Liver (tissue), 10 donors: ENCODE measurements at places on chromosomes 6 and 20. TPM values are rescaled to one million over a fixed set of nuclear protein-coding genes. Genes with fewer than 3 reads are reported as not detected.

DNA sequence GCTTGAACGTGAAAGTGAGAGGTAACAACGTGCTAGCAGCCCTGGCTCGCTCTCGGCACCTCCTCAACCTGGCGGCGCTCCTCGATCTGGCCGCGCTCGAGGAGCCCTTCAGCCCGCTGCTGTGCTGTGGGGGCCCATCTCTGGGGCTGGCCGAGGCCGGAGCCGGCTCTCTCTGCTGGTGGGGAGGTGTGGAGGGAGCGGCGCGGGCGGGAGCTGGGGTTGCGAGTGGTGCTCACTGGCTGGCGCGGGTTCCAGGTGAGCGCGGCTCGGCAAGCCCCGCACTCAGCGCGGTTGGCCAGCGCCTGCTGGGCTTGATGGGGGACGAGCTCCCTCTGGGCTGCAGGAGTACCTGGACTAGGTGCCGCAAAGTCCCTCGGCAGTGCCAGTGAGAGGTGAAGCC is 52.5 kb upstream of the RPS6KA2 start:
- H3K27me3 ChIP-seq: no peaks in the 10 kb centered on the region
- H3K4me3 ChIP-seq: no peak overlapping the region
- no peak overlapping the region for H3K27ac ChIP-seq
- H3K36me3 ChIP-seq: no peaks in the 10 kb centered on the region

GRCh38 chr6:149940672-149940982 is 1.2 kb upstream of the ULBP2 start:
- no peaks in the 10 kb centered on the region for H3K36me3 ChIP-seq
- peaks cover 20% of the 10 kb centered on the region for H3K27me3 ChIP-seq
- H3K4me1 ChIP-seq: peaks cover 17% of the 10 kb centered on the region

Gene PKHD1
- total RNA-seq: 5.6 TPM

GRCh38 chr6:39048481-39049399 is at the start of gene GLP1R:
GLP1R (plus strand) TSS chr6:39048781; CDS start chr6:39048841, 60 bp downstream.
- H3K4me3 ChIP-seq: no peak within 1 kb of the TSS
- no peaks in the 10 kb centered on the region for H3K36me3 ChIP-seq
- DNase-seq: no peak
- H3K27ac ChIP-seq: no peak within 1 kb of the TSS

- no peaks in the 10 kb centered on the region for H3K36me3 ChIP-seq
- H3K4me1 ChIP-seq: no peaks in the 10 kb centered on the region
- H3K27ac ChIP-seq: no peak overlapping the region
- no peak overlapping the region for H3K4me3 ChIP-seq
- H3K27me3 ChIP-seq: no peaks in the 10 kb centered on the region
- no peak for DNase-seq
These were observed 60.5 kb downstream of the EYS start for GRCh38 chr6:65646544-65646943.

DNA sequence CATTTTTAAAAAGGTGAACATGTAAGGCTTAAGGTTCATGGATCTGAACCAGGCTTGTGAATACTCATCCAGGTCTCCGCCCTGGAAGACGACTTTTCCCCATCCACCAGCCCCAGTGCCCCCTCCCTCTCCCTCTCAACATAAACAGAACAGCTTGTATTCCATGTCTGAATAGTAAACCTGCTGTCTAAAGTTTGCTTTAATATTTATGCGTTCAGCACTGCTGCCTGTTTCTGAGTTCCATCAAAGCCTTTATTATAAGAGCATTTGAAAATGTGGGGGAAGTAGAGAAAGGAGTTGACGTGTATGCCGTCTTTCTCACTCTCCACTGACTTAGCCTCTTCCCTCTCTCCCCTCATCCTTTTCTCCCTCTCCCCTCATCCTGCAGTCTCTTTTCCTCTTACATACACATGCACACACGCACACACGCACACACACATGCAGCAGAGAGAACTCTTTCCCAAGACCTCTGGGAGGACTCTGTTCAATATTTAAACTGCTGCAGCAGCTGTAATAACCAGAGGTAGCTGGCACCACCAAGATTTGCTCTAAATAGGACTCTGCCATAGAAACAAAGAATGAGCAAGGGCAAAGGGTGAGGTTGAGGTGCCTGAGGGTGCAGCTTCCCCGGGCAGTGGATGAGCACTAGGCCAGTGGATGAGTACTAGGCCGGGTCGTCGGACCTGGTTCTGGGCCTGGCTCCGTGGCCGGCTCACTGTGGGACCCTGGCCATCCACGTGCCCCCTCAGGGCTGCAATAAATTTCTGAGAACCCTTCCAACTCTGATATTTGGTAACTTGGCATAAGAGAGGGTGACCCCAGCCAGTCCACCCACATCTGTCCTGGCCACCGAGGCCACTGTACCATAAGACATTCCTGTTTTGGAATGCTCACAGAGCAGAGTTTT is 35.4 kb upstream of the VSTM2L start:
- peaks cover 9% of the 10 kb centered on the region for H3K4me1 ChIP-seq
- no peak overlapping the region for H3K4me3 ChIP-seq
- peaks cover 56% of the 10 kb centered on the region for H3K36me3 ChIP-seq
- DNase-seq: no peak
- H3K27me3 ChIP-seq: no peaks in the 10 kb centered on the region
- H3K27ac ChIP-seq: no peak overlapping the region

Gene LEMD2
- 14.2 TPM for total RNA-seq

Gene KIAA1755
- 1.4 TPM for total RNA-seq

Gene THBS2
- 4.9 TPM for total RNA-seq

DNA sequence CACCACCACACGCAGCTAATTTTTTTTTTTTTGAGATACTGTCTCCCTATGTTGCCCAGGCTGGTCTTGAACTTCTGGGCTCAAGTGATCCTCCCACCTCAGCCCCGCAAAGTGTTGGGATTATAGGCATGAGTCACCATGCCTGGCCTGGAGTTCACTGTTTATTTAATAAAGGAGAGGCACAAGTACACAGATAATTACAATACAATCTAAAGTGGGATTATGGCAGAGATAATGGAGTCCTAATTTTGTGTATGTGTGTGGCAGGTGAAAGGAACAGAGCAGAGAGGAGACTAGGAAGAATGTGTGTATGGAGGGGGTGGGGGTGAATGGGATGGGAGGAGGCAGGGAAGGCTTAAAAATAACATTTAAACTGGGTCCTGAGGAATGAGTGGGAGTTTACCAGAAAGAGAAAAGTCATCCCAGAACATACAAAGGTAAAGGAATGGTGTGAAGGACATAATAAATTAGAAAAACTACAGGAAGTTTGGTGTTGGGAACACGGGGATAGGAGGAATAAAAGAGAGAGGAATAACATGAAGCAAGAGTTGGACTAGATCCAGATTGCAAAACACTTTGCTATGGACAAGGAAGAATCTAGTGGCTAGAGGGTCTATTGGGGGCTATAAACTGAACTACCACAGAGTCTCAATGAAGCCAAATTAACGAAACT is 4.4 kb downstream of the NCOA5 start:
- no peak overlapping the region for H3K4me3 ChIP-seq
- DNase-seq: no peak
- H3K27ac ChIP-seq: no peak overlapping the region

- H3K27ac ChIP-seq: no peak overlapping the region
- H3K4me3 ChIP-seq: no peak overlapping the region
- no peaks in the 10 kb centered on the region for H3K27me3 ChIP-seq
- DNase-seq: no peak
- no peaks in the 10 kb centered on the region for H3K4me1 ChIP-seq
These were observed 18.5 kb downstream of the RNF144B start for GRCh38 chr6:18405477-18406293.

Gene TMEM244
- not detected for total RNA-seq

Gene GPR6
- not detected for total RNA-seq

- H3K36me3 ChIP-seq: no peaks in the 10 kb centered on the region
- no peaks in the 10 kb centered on the region for H3K27me3 ChIP-seq
- no peaks in the 10 kb centered on the region for H3K4me1 ChIP-seq
- no peak overlapping the region for H3K27ac ChIP-seq
- no peak overlapping the region for H3K4me3 ChIP-seq
These were observed 111.1 kb downstream of the UST start for GRCh38 chr6:148857798-148858390.

Gene MOXD1
- 0.23 TPM for total RNA-seq

- H3K4me3 ChIP-seq: no peak overlapping the region
- H3K27ac ChIP-seq: no peak overlapping the region
- H3K27me3 ChIP-seq: no peaks in the 10 kb centered on the region
- no peaks in the 10 kb centered on the region for H3K36me3 ChIP-seq
These were observed 104.2 kb upstream of the DST start for GRCh38 chr6:56746767-56747504.

Gene TLDC2
- total RNA-seq: 0.33 TPM

Gene CTCFL
- total RNA-seq: 0.08 TPM

DNA sequence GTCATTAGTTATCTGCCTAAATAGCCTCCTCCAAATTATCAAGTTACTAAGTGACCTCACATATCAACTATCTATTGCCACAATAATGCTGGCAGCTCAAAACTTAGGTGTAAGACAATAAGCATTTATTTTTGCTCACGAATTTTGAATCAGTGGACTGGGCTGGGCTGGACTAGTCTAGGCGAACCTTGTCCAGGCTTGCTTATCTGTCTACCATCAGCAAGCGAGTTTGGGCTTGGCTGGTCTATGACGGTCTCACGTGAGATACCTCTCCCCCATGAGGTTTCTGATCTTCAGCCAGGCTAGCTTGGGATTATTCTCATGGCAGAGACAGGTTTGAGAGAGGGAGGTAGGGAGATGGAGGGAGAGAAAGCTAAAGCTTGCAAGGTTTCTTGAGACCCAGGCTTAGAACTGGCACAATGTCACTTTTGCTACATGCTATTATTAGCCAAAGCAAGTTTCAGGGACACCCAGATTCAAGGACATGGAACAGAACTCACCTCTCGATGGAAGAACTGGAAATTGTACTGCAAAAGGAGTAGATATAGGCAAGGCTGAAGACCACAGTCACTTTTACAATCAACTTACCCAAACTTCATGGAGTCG is 80.9 kb downstream of the WASF1 start:
- H3K36me3 ChIP-seq: peaks cover 18% of the 10 kb centered on the region
- no peak overlapping the region for H3K27ac ChIP-seq
- H3K27me3 ChIP-seq: no peaks in the 10 kb centered on the region
- DNase-seq: no peak
- no peaks in the 10 kb centered on the region for H3K4me1 ChIP-seq
- H3K4me3 ChIP-seq: no peak overlapping the region

DNA sequence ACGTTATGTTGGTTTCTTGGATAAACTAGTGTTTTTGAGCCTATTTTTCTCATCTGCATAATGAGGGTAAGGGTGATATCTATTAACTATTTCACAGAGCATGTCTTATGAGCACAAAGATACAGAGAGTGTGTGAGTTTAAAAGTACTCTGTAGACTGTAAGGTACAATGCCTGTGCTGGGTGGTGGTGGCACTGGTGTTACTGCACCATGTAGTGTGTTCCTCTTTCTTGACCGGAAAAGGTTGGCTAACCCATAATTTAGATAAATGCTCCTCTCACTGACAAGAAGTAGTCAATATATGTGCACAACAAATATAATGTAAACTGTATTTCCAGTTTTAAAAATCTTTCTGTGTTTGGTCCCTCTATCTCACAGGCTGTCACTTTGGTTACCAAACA is 116.2 kb upstream of the MMS22L start:
- DNase-seq: no peak
- H3K27ac ChIP-seq: no peak overlapping the region
- no peaks in the 10 kb centered on the region for H3K36me3 ChIP-seq
- H3K4me3 ChIP-seq: no peak overlapping the region

DNA sequence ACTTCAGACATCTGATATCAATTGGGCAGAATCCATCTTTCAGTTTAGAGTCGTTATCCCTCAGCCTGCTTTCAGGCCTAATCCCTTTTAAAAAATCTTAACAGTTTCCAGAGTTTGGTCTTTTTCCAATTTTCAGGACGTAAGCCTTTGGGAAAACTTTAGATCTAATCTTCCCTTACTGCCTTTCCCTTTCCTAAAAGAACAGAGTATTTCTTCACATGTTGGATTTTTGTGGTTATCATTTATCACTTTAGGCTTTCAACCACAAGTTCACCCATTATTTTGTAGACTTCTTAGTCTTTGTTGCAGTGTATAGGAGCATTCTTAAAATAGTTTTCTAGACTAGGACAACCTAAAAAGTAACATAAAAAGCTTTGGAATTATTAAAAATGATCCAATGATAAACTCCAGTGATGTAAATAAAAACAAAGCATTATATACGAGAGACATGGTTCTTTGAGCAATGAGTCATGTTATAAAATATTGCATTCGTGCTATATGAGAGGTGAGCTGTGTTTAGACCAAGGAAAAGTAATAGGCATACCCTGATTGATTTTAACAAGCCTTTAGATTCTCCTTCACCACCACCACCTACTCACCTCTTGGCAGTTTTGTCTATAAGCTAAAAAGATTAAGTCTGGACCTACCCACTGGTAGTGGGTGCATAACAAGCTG is 90.4 kb upstream of the MCHR2 start:
- H3K4me1 ChIP-seq: no peaks in the 10 kb centered on the region
- no peak for DNase-seq
- no peaks in the 10 kb centered on the region for H3K36me3 ChIP-seq
- H3K27ac ChIP-seq: no peak overlapping the region

DNA sequence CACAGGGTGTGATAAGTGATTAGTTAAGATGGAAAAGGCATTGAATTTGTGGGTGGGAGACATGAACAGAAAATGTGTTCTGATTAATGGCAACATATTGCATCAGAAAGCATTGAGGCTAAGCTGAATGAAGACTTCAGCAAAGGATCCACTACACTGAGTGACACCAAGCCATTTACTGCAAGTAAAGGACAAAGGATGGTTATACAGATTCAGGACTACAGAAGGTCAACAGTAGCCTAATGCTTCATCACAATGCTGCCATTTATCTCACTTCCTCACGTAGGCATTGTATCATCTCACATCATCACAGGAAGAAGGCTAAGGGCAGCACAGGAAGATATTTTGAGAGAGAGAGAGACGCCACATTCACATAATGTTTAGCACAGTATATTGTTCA is 398.2 kb downstream of the COL12A1 start:
- H3K4me1 ChIP-seq: no peaks in the 10 kb centered on the region
- H3K27me3 ChIP-seq: no peaks in the 10 kb centered on the region
- no peak overlapping the region for H3K4me3 ChIP-seq
- no peak overlapping the region for H3K27ac ChIP-seq

DNA sequence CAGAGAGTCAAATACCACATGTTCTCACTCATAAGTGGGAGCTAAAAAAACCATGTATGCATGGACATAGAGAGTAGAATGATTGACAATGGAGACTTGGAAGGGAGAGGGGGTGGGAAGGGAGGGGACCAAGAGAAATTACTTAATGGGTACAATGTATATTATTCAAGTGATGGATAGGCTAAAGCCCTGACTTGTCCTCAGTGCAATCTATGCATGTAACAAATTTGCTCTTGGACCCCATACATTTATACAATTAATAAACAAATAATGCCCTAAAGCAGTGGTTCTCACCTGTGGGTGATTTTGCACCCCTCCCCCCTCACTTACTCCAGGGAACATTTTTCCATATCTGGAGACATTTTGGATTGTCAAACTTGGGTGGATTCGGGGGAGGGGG is 33.5 kb upstream of the NEDD9 start:
- H3K4me3 ChIP-seq: no peak overlapping the region
- H3K36me3 ChIP-seq: no peaks in the 10 kb centered on the region
- DNase-seq: no peak

GRCh38 chr6:130969791-130970491 is 93.1 kb downstream of the EPB41L2 start:
- no peak for DNase-seq
- H3K36me3 ChIP-seq: no peaks in the 10 kb centered on the region
- H3K27ac ChIP-seq: no peak overlapping the region
